ENCODE measurements at places on chromosomes 3 and 15.

- DNase-seq = no peak
These were observed 144.7 kb upstream of the DPH6 start for GRCh38 chr15:35690698-35691116.

DNA sequence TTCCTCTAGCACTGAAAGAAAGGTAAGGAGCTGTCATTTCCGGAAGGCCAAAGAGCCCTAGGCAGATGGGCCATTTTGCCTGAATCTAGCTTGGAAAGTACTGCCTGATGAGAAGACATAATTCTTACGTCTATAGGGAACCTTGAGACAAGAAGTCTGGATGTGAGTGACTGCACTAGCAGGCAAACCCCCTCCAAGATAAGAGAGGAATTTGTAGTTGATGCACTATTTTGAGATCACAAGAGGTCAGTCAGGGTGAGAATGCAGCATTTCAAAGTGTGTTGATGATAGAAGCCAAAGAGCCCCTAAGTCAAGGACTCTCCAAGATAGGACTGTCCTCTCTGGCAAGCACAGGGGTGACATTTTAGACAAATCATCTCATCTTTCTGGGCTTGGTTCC, 99.2 kb downstream of the HES1 start:
- DNase-seq = no peak

GRCh38 chr3:25171897-25172296, 256.2 kb upstream of the RARB start:
- DNase-seq = no peak

- DNase-seq = peak; percentile 68
These were observed 3.5 kb downstream of the ZNF710 start for GRCh38 chr15:90004671-90005070.

DNA sequence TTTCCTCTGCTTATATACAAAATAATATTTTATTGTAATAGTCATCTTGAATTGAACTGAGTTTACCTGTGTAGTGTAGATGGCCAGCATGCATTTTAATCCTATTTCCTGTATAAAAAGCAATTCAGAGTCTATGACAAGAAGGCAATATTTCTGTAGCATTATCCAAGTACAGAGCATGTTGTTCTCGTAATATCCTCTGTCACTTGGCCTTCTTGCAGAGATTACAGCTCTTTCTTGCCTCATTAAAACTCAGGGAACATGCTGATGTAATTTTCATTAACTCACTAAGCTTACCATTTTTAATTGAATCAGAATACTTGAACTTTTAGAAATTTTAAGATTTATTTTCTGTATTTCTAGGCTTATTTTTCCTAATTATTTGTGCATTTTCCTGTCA, 203.3 kb upstream of the AGTR1 start:
- no peak for DNase-seq
